Type B pancreatic cell (in vitro differentiated cells): ENCODE measurements at places on chromosomes 13 and 19.

- peak; percentile 77 for DNase-seq
These were observed 583 bp downstream of the TECR start for GRCh38 chr19:14530005-14530348.

DNA sequence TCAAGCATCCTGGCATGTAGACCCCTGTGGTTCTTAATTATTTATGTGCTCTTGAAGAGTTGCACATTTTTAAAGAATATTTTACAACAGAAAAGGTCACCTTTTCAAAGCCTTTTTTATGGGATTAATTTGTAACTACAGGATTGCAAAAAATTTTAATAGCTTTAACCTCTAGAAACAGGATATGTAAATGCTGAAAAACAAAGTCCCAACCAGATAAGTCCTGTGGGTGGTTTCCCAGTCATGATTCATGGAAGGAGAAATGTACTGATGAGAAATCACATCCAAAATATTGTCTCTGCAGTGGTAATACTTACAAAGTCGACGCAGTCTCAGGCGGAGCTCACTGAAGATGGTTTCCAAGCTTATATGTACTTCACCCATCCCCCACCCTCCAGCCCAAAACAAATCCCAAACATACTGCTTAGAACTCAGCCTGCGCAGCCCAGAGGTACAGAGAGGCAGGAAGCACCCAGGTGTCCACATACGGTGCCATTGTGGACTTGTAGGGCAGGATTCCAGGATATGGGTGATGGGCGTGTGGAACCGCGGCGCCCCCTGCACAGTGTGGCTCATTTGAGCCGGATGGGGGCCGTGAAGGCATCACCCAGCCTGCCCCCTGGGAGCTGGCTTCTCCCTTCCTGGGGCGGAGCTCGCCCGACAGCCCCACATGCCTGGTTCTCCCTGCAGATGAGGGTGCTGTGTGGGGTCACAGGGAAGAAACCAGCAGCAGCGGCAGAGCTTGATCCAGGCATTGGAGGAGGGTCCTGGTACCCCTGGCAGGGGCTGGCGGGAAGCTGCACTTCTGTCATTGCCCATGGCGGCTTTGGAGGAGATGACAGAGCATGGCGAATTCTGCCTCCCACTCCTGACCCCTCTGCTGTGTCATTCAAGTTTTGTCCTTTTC, 101.2 kb downstream of the ATP11A start:
- peak; percentile 66 for DNase-seq

DNA sequence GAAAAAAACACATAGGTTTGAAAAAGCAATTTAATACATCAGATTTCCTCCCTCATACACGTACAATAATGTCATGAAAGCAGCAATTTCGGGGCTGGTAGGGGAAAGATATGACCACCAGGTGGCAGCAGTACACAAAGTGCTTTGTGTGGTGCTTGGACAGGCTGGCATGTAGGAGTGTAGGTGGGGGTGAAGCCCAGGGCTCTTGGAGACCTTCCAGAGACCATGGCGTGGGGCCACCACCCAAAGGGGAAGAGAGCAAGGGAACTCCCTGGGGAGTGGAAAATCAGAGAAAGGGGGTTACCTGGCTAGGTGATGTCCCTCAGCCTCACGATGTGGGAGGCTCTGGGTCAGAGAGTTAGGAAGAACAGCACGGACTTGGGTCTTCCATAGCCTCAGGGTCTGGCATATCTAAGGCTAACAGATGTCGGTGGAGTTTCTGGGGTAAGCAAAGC, 11.8 kb upstream of the CCNA1 start:
- DNase-seq = peak; percentile 81

- DNase-seq = no peak
These were observed 652.2 kb upstream of the PCDH20 start for GRCh38 chr13:62067821-62068220.
